ENCODE measurements at places on chromosomes 2 and 18.
A peak's percentile ranks its signal among the peaks of the same experiment; 100 is the strongest.

DNA sequence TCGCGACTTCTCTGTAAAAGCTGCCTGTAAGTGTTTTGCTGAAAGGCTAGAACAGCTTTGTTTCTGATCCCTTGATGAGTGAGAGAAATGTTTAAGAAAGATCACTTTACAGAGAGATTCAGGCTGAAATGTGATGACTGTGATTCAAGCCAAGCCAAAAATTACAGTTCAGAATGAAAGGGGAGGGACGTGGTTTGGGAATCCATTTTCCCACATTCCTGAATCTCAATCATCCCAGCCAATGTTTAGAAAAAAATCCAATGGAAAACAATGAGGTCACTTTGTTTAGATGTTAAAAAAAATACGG is 416.7 kb downstream of the ARHGAP15 start:
- peak; percentile 57 for DNase-seq

DNA sequence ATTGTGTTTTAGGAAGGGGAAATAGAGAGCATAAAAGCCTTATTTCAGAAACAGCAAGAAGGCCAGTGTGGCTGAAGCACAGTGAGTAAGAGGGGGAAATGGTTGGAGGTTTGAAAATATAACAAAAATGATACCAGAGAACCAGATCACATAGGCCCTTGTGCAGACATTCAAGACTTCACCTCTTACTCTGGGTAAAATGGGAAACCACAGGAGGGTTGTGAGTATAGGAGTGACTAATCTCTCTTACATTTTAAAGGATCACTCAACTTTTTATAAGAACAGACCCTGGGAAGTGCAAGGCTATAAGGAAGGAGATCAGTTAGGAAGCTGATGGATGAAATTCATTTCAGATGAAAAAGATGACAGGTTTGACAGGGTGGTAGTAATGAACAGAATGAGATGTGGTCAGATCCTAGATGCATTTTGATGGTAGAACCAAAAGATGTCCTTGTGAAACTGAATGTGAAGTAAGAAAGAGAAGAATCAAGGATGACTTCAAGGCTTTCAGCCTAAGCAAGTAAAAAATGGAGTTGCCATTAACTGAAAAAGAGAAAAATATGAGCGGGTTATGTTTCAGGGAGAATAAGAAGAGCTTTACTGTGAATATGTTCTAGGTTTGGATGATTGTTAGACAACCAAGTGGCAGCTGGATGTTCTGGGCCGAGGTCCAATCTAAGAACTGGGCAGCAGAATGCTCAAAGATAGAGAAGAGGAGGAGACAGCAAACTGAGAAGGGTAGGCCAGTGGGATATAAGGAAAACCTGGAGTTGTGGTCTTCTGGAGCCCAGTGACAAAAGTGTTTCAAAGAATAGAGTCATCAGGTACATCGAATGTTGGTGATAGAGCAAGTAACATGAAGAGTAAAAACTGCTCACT is 65.1 kb downstream of the USP40 start:
- no peak for DNase-seq

DNA sequence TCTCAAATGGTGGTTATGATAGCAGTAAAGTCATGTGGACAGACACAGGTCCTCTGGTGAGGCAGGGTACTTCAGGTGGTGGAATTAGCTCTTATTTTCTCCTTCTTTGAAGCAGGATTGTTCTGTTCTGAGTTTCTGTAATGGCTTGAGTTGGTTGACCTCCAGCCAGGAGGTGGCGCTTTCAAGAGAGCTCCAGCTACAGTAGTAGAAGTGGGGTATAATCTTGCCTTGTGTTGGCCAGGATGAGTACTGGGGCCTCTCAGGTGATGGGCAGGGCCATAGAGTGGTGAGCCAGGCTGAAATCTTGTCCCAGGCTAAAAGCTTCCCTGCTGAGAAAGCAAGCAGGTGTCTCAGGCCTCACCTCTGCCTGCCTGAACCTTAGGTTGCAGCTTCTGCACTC is 52.5 kb upstream of the CSRNP3 start:
- DNase-seq, result no peak

- no peak for DNase-seq
Measured at GRCh38 chr2:177204417-177204816, 8.2 kb upstream of the HNRNPA3 start.

DNA sequence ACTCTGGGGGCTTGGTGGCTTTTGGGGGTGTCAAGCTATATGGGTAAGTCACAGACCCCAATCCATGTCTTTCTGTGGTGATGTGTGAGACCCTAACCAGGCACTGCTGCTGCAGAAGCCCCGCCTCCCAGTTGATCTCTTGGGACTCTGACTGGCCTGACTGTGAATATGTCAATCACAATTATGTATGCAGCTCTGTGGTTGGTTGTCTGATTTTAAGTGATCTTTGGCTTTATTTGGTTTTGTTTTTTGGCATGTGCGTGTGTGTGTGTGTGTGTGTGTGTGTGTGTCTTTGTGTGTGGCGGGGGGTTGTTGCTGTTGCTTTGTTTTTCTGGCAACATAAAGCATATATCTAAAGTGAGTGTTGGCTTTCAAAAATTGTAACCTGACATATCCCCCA is 78.5 kb upstream of the GLS start:
- DNase-seq, result no peak

- DNase-seq, result no peak
Measured at GRCh38 chr2:213787869-213788268, 503.6 kb downstream of the SPAG16 start.

DNA sequence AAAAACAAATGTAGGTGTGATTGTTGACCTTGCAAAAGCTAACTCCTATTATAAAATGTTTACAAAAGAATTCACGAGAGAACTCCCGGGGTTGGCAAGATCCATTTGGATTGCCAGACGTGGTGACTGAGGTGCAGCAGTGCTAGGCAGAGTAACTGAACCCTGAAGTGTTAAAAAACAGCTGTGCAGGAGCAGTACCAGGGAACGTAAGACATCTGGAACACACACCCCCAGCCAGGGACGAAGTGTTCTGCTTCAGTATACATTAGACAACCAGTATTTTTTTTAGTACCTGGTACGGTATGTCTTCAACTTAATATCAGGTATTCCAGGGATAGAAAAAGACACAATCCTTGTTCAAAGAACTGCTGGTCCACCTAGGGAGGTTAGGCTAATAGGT is 272.1 kb upstream of the EPAS1 start:
- DNase-seq, result no peak

DNA sequence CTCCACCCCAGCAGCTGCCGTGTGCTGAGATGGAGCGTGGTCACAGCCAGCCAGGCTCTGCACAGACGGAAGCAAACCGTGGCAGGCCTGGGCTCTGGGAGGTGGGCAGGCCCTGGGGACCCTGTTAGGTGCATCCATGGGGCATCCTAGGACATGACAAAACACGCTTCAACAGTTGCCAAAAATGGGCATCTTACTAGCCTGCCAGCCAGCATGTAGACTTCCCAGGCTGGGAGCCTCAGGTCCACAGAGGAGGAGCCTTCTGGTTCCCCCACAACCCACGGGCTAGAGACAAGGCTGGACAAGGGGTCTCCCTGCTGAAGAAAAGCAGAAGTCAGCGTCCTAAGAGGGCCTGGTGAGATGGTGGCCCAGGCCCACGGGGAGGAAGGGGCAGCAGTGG is 139.5 kb downstream of the HDAC4 start:
- no peak for DNase-seq

- DNase-seq, result peak; percentile 82
Measured at GRCh38 chr2:97740590-97741182, 27.3 kb downstream of the ZAP70 start.

DNA sequence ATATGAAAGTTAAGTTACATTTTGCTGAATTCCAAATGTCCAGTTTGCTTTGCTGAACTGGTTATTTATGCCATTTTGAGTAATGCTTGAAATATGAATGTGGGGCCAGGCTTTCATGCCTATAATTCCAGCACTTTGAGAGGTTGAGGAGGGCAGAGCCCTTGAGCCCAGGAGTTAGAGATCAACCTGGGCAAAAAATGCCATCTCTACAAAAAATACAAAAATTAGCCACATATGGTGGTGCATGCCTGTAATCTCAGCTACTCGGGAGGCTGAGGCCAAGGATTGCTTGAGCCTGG is 101.2 kb upstream of the ITGA6 start:
- no peak for DNase-seq

DNA sequence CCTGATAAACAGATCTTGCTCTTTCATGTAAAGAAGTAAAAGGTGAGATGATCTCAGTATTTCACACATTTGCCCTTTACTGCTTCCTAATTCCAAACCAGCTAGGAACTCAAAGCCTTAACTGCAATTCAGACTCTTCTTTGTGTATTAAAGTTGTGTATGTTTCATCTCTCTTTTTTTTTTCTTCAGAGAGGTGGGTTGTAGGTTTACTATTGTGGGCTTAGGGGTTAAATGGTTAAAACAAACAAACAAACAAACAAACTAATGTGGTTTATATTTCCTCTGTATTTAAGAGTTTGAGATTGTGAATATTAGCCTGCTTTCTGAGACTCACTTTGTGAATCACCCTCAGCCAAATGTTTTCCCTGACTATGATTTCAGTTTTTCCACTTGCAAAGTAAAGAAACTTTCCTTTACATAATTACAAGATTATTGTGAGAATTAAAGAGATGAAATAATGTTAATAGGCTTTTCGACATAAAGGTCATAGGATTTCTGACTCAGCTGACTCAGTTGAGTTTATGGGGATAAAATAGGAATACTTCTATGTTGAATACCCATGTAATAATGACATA is 2.8 kb downstream of the GULP1 start:
- no peak for DNase-seq

DNA sequence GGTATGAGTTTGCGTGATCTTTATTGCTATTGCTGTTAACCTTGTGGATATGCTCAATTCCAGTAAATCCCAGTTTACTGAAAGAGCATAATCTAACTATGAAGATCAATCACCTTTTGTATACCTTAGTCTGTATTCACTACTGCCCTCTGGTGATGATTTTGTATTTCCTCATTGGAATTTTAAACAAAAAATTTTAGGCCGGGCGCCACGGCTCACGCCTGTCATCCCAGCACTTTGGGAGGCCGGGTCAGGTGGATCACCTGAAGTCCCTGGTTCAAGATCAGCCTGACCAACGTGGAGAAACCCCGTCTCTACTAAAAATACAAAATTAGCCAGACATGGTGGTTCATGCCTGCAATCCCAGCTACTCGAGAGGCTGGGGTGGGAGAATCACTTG is 5.1 kb downstream of the COMMD1 start:
- no peak for DNase-seq

GRCh38 chr2:8671802-8672201 is 10.1 kb upstream of the ID2 start:
- no peak for DNase-seq

DNA sequence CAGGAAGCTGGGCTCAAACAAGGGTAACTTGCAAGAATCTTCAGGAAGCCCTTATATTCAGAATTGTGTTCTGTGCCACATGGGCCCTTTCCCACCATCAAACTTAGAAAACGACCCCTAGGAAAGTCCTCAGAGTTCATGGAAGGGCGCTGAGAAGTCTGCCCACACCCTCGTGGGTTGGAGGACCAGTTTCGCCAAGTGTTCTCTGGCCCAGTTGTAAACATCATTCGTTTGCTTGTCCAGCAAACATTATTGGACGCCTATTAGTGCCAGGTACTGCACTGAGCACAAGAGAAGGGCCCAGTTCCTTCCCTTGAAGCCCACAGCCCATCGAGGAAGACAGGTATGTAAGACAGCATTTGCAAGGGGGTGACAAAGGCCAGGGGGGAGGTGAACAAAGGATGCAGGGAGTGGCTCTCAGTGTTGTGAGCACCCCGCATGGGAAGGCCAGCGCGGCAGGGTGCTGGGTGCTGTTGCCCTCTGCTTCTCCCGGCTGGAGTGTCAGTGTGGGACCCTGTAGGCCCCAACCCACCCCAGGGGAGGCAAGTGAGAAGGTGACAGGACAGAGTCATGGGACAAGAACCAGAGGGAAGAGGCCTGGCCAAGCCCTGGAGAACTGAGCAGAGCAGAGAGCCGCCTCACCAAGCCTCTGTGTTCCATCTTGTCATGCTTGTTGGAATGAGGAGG is 60.2 kb upstream of the ALPP start:
- no peak for DNase-seq

DNA sequence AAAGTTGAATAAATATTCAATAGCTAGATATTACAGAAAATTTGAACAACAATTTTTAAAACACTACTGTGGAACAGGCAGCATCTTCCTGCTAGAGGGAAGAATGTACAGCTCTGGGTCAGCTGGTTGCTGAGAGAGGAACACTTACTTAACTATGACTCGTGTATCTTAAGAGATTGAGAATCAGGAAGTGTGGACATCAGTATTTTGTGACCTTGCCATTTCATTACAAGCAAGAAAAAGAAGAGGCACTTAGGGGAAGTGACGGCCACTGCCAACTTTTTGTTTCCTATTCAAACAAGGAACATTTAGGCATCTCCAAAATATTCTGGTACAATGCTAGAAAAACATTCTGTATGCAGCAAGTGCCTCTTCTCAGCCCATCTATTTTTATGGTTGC is 45.9 kb downstream of the ITPRID2 start:
- DNase-seq, result no peak

DNA sequence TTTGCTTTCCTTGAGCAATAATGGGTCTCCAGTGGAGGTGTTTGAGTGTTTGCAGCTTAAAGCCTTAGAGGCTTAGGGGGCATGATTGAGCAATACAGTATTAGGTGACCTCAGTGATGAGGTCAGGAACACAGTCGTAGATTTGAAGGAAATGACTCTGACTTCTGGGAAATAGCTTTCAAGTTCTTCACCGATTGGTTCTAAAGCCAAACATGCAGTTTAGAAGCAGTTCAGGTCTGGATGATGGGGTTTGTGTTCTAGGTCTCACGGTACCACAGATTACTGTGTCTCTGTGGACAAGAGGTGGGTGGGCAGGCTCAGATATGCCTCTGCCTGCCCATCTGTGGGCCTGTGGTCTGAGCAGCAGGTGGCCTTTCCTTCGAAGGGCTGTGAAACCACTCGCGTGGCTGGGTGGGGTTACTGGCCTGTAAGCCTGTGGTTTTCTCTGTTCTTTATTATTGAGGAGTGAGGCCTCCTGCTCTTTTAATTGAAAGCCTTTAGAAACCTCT is 7.8 kb downstream of the MTHFD2 start:
- DNase-seq, result no peak

DNA sequence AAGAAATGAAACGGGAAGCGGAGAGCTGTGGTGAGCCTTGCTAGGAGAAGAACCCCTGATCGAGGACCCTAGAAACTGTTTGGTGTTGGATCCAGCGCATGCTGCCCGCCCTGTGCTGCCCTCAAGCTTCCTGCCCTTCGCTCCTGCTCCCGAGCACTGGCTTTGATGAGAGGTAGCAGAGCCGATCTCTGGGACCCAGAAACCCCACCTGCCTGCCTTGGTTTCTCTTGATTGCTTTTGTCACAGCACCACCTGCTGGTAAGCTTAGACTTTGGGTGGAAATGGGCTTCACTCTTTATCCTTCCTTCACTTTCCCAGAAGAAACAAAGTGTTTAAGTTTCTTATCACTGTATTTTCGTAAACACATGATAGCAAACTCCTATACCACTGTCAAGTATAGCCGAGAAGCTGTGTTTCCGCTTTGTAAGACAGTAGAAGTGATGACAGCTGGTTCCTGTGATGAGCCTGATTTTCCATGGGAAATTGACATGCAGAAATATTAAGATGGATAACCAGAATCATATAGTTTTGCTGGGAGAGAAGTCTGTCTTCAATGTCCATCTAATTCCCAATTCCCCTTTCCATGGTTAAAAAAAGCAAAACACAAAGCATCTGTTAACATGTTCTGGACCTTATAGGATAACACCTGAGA is 267.4 kb downstream of the PHLPP1 start:
- DNase-seq, result peak; percentile 73
